ENCODE measurements at places on chromosomes 11 and 22.
A peak's percentile ranks its signal among the peaks of the same experiment; 100 is the strongest.

- DNase-seq = peak; percentile 71
Observed at GRCh38 chr22:36156515-36157419, 3.8 kb downstream of the APOL3 start.

GRCh38 chr22:45208993-45209838, 31.5 kb downstream of the KIAA0930 start:
- peak; percentile 15 for DNase-seq

DNA sequence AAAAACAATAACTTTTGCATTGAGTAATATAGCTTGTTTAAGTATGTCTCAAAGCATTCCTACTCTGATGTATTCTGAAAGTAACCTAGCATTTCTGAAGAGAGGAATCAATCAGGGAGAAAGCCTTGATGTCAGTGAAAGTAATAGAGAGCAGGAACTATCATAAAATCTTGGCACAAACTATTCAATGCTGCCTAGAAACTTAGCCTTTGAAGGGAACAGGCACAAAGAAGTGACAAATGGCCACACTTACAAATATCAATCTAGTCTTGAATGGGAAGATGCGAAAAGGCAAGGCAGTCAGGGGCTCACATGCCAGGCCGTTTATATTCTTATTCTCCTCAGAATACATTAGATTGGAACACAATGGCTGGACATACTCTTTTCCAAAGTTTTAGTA, 576.5 kb upstream of the ANO3 start:
- DNase-seq = no peak

DNA sequence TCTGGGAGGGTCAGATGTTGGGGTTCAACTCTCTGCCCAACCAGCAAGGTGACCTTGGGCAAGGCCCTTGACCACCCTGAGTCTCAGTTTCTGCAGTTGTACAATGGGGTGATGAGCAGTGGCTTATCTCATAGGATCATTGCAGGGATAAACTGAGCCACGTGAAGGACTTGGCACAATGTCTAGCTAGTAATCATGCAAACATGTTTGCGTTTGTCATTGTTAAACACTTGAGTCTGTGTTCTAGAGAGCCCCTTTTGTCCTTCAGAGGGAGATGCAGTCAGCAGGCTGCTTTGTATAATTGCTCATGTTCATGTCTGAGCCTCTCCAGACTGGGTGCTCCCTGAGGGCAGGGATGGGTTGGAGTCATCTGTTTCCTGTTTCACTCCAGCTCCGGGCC, 15.8 kb downstream of the CD82 start:
- no peak for DNase-seq

DNA sequence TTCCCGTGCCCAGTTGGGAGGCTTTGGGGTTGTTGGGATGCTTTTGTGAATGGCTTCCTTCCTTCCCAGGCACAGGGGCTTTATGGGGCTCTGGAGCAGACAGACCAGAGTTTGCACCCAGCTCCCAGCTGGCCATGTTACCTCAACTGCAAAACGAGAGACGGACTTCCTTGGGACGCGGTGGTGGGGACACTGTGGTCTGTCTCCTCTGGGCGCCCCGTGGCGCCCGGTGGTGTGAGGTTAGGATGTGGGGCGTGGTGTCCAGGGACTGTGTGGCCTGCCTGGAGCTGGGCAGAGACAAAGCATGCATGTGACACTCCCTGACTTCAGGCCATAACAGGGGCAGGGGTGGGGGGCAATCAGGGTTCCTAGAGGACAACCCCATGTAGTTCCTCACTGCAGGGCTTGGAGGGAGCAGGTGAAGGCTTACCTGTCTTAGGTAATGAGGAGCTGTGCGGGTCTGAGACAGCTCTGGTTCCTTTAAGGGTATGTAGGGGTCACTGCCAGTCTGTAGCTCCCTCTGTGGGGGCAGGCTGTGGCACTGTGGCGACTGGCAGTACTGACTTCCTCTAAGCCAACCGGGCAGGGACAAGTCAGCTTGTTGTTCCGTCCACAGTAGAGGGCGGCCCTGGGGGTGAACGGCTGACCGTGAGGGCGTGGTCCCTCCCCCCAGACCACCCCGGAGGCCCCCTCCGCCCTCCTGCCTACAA, 14.4 kb downstream of the KCNQ1 start:
- DNase-seq = no peak

- DNase-seq = no peak
Observed at GRCh38 chr11:78223320-78223954, 34.7 kb downstream of the USP35 start.

- DNase-seq = no peak
Observed at GRCh38 chr22:35076630-35077029, 10.7 kb downstream of the ISX start.

DNA sequence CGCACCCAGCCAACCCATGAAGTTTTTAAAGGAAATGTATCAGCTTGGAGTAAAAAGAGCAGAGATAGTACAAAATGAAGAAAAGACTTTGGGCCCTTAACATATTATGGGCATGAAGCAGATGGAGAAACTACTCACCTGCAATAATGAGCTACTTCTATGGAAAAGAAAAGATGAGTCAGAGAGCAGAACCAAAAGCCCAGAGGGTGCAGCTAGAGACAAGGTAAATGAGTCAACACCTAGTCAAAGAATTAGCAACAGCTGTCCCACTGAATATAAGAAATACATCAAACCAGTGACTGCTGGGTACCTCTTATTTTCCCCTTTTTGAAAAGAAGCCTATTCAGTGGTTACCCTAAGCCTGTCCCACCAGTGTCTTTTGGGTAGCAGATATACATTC, 61.8 kb downstream of the RPL27A start:
- DNase-seq = no peak

GRCh38 chr11:104916442-104916841, 18.2 kb upstream of the CASP12 start:
- no peak for DNase-seq

GRCh38 chr22:39825661-39826102, 67.9 kb downstream of the ENTHD1 start:
- no peak for DNase-seq

- no peak for DNase-seq
Observed at GRCh38 chr22:45136594-45136993, 27.1 kb upstream of the NUP50 start.

DNA sequence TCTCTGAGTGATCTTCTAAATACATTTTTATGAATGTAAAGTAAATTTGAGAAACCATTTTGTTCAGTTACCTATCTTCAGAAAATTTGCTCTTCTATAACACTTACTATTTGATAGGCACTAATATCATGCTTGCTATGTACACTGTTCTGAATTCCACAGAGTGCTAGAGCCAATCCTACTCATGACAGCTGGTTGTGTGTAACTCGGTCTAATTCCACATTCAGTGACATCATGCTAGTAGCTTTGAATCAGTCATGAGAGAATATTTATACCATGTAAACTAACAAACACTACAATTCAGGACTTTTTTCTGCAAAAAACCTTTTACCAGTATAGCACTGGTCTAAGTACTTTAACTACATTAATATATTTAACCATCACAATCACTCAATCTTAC, 902.9 kb downstream of the DLG2 start:
- no peak for DNase-seq

GRCh38 chr11:17703951-17704350, 15.4 kb upstream of the MYOD1 start:
- no peak for DNase-seq

DNA sequence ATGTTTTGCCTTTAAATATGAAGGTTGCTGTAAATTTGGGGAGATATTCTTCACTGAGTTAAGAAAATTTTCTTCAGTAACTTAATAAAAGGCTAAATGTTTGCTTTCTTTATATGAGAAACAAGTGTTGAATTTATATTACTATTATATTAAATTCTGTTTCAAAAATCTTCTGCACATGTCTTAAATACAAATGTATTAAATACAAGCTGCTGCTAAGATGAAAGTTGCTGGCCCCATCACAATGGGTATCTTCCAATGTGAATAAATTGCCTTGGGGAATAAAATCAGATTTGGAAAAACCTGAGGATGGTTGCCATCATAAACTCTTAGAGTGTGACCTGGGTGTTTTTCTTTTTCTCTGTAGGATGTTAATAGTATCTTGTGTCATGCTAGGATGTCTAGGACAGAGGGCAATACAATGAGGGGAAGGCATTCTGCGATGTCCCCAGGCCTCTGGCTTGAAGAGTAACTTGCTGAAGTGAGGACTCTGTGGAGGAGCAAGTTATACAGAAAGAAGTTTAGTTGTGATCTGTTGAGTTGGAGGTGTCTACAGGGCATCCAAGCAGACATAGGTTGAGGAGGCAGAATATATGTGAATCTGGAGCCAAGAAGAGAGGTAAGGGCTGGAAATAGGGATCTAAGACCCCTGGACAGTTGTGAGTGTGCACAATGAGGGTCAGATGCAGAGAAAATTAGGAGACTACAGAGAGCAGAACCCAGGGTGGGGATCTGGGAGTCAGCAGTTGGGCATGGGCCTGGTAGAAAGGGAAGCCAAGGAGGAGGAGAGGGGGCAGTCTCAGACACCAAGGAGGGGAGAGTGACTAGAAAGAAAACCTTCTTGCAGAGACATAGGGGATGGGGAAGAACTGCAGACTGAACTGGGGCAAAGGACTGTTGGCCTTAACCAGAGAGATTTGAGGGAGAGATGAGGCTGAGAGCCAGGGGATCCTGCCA, 4.8 kb downstream of the IGLL5 start:
- no peak for DNase-seq

GRCh38 chr22:44464000-44464399, 34.0 kb downstream of the RTL6 start:
- DNase-seq = no peak

DNA sequence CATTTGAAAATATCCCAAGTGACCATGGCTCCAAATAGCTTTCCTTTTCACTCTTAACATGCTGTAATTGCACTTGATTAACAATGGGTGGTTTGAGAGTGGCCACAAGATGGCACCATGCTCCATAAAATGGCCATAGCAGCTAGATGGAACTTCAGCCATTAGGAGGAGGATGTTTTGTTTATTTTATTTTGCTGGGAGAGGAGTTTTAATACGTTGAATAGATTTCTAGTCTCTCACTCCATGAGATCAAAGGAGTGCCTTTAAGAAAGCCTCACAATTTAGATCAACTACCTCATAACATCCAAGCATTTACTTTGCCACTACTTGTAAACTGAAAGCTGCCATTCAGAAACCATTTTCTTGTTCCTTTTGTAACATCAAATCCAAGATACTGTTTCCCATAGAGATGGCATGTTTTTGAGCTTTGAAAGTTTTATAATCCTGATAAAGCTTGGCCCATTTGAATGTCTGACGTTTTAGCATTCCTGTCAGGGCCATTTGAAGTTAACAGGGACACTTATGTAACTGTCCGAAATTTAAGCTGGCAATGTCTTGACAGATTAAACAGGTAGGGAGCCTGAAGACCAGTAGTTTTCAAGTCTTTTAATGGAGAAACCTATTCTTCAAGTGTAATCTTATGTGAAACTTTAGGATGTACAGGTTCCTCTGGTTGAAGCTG, 4.7 kb downstream of the FEN1 start:
- DNase-seq = peak; percentile 73

- no peak for DNase-seq
Observed at GRCh38 chr22:22901578-22902218, 14.1 kb downstream of the IGLL5 start.

- peak; percentile 56 for DNase-seq
Observed at GRCh38 chr22:28600546-28601143, 79.0 kb downstream of the TTC28 start.

GRCh38 chr11:73632996-73633395, 13.4 kb upstream of the PLEKHB1 start:
- no peak for DNase-seq

DNA sequence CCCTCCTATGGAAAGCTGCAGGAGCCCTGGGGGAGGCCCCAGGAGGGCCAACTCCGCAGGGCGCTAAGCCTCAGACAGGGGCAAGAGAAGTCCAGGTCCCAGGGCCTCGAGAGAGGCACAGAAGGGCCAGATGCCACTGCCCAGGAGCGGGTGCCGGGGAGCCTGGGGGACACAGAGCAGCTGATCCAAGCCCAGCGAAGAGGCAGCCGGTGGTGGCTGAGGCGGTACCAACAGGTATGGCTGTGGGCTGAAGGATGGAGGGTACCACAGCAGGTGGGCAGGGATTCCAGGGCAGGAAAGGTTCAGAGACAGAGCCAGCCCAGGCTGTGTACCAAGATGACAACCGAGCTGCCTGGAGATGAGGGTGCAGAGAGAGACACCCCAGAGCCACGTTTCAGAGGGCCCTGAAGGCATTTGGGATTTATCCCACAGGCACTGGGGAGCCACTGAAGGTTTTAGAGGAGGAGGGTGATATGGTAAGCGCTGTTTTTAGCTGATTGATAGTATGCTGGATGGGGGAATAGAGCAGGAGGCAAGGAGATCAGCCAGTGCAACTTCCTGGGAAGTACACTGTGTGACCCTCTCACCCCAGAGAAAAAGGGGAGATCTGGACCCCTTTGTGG, 412 bp downstream of the C11orf86 start:
- DNase-seq = no peak

- DNase-seq = no peak
Observed at GRCh38 chr11:43554148-43554473, 126.4 kb upstream of the HSD17B12 start.

DNA sequence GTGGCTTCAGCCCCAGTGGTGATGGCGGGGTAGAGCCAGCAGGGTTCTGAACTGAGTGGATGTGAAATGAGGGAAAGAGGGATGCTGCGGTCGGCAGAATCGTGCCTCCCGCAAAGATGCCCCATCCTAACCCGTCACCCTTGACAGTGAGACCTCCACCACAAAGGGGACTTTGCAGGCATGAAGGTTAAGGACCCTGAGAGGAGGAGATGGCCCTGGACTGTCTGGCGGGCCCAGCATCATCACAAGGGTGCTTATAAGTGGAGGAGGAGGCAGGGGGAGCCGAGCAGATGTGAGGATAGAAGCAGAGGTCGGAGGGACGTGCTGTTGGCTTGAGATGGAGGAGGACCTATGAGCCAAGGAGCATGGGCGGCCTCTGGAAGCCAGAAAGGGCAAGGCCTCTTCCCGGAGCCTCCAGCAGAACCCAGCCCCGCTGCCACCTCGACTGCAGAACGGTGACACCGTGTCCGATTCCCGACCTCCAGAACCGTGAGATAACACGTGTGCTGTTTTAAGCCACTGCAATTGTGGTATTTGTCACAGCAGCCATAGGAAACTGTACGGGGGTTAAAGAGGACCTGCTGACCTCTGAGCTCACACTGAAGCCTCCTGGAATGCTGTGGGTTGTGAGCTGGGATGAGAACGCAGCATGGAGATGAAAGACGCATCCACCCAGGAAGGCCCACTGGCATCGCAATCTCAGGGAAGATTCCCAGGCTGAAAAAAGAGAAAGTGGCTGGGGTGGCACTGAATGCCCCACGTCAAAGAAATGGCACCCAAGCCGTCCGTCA, 10.9 kb downstream of the LINC01488 start:
- DNase-seq = no peak

GRCh38 chr11:117414724-117415123, 87.1 kb downstream of the CEP164 start:
- no peak for DNase-seq

DNA sequence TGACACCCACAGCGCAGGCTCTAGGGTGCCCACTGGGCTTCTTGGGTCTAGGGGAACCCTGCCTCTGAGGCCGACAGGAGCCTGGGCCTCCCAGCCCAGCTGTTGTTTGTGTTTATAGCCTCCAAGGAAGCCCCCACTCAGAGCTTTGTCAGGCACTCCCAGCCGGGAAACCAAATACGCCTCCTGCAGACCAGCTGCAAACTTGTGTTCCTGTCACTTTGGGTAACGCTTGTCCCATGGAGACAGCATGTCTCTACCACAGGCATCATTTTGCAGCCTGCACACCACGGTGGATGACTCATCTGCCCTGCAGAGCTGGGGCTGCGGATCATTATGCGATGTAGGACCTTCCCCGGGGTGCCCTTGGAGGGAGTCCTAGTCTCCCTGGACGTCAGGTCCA, 40.6 kb upstream of the CRYBB3 start:
- no peak for DNase-seq

- peak; percentile 58 for DNase-seq
Observed at GRCh38 chr11:83070044-83070701, 1.5 kb downstream of the RAB30 start.

GRCh38 chr11:43687120-43687791, 6.7 kb downstream of the HSD17B12 start:
- DNase-seq = no peak

Measured in ACHN (cell line).